NCI-H1092 treated with DMSO at 0.1 percent for 48 hours (cell line): ENCODE measurements at places on chromosomes 6 and 20.

GRCh38 chr20:58111310-58112016 is 117.0 kb downstream of the ANKRD60 start:
- DNase-seq, result no peak

DNA sequence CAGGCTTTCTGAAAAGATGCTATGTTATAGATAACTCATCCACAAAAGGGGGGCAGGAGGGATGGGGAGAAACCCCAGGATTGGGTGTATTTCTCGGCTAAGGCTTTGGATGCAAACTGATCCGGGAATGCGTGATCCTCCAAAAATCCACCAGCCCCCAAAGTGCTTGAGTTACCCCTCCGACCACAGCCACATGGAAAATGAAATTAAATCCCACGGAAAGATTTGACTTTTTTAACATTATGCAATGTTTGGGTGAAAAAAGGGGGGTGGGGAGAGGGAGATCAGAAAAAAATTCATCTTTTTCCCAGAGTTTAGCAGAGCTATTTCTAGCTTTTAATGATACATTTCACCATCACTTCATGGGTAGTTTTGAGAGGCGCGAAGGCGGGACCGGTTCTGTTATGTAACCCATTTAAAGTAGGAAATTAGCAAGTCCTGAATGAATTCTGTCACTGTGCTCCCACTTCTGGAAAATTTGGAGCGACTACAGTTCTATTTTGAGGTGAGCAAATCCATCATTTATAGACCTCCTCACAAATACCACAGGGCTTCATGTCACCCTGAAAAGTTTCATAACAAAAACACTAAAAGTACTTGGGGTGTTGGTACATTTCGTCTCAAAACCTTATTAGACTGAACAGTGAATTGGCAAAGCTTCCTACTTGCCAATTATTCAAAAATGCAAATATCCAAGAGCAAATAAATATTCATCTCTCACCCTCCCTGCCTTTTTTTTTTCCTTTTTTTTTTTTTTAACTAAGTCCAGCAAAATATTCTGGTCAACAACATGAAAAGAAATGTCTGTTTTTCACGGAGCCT is 51.9 kb upstream of the NFATC2 start:
- DNase-seq, result no peak

DNA sequence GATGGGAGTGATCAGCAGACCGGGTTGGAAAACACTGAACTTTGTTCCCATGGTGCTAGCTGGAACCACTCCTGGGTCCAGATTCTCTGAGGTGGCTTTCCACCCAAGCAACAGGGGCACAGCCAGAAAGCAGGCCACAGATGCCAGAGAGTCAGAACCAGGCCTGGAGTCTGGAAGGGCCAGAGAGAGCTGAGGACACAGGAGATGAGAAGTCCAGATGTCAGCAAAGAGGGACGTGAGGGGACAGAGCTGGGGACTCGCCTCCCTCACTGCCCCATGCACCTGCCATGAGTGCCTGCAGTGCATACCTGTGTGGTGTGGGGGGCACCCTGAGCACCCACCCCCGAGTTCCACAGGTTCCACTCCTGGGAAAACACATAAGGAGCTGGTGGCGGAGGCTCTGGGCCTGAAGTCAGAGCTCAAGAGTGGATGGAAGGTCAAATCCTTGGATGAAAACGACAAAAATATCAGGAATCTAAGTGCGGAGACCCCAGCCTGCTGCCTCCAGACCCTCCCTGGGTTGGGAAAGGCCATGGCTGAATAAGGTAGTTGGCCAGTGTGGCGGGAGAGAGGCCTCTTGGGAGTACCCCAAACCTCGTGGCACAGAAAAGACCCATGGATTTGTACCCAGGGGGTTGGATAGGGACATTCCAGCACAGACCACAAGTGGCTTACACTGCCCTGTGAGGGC is 224.2 kb downstream of the SYNDIG1 start:
- no peak for DNase-seq

- DNase-seq, result no peak
Observed at GRCh38 chr20:37120497-37120896, 24.7 kb upstream of the RBL1 start.

DNA sequence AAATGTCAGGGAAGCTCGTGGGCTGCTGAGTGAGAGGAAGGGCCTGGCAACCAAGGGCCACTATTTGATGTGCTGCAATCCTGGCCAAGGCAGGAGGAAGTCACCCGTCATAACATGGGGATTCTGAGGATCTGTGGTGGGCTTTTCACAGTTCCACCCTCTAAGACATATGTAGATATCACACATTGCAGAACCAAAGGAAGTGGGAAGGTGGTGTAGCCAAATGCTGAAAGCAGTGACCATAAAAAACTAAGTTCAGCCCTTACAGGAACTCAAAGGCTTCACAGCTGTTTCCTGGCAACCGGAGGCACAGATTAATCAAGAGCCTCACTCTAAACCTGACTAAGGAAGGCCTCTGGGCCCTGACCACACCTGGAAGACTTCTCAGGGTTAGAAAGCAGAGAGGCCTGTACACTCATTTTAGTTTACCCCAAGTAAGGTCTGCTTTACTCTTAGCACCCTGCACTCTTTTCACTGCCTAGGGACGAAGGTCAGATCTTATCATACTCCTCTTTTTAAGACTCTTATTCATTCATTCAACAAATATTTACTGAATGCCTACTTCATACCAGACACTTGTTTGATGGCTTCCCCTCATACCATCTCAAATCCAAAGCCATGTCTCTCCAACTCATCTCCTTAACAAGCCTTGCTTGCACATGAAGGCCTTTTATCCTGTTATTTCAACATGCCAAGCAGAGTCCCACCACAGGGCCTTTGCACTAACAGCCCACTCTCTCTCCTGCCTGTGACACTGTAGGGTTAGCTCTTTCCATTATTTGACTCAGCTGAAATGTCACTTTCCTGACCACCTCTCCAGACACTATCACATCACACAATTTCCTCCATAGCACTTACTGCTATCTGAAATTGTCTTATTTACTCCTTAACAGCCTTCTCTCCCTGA is 2.6 kb downstream of the UBE2V1 start:
- DNase-seq, result no peak
